ENCODE measurements at places on chromosomes 7 and 10.

DNA sequence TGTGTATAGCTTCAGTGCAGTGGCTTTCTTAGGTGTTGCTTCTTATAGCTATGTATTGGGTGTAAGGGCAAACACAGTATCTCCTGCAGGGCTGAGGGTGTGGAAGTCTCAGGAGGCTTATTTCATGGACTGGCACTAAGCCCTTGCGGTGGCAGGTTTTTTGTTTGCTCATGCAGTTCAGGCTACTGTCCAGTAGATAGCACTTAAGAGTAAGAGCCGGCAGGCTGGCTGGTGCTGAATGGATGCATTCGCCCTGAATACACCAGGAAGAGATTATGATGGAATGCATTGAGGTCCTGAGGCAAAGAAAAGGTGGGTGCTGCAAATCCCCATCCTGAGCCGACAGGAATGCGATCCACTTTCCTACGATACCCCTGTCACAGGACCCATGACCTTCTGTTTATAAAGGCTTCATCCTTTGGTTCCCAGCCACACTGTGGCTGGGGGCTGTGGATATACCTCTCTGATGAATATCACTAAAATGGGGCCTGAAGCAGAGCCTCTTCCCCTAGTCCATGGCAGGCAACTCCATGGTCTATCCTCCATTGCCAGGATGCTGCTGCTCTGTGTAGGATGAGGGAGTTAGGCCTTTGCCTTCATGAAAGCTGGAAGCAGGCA is 44.9 kb downstream of the ANXA8 start:
- peak; percentile 48 for DNase-seq

DNA sequence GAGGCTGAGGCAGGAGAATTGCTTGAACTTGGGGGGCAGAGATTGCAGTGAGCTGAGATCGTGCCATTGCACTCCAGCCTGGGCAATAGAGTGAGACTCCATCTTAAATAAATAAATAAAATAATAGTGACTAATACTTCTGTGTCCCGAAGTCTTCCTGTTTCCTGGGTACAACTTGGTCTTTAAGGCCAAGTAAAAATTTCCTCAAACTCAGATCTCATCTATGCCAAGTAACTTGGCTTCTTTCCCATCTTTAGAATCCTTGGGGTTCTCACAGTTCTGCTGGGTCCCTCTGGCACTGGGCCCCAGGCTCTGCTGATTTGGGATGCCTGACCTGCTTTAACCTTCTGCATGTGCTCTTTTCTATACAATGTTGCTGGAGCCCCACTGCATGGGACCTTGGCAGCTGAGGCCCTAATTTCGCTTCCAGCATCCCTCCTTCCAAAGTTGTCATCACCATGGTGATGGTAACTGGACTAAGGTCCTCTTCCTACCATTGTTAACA is 22.7 kb upstream of the AKR1B10 start:
- no peak for DNase-seq

GRCh38 chr7:34949361-34949760 is 87.9 kb downstream of the DPY19L1 start:
- no peak for DNase-seq

DNA sequence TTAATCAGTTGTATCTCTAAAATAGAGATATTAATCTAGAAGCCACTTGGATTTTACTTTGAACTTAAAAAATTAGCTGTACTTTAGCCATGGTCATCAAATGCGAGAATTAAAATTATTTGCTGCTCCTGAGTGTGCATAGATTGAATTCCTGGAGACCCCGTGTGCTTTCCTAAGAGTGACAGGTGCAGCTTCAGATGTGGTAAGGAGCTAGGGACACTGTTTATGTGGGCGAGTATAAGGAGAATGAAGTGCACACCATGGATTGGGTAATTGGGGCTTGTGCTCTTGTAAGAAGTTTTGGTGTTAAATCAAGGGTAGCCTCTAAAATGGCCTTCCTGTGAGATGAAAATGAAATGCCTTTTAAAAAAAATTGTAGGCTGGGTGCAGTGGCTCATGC is 9.8 kb downstream of the PLCE1 start:
- no peak for DNase-seq

DNA sequence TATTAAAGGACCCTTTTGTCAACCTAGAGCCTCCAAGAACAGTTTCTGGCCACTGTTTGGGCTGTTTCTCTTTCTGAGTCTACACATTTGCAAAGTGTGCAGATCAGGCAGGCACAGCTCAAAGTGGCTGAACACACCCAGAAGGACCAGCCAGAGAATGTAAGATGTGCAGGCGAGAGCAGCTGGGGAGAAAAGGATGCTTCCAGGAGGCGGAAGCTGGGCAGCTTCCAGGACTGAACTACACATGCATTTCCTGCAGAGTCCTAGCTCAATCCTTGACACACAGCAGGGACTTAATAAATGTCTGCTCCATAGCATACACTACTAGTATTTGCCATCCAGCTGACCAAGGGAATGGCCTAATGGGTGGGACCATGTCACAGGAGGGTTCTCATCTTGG is 70.9 kb downstream of the CTBP2 start:
- DNase-seq = no peak

DNA sequence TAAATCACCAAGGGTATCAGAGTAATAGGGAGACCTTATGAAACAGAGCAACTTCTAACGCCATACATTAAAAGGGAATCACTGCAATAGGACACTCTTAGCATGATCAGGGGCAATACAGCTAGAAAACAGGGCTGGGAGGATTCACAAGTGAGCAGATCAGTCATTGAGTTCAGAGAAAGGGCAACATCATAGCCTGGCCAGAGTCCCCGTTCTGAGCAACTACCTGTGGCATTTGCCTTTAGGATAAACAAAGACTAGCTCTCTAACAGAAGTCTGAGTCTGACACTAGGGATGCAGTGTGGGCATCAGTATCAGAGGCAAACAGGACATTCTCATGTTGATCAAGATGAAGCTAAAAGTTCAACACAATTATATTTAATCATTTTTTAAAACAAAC is 297.9 kb downstream of the DGKB start:
- no peak for DNase-seq

GRCh38 chr10:5945561-5946418 is 31.6 kb downstream of the IL15RA start:
- no peak for DNase-seq

DNA sequence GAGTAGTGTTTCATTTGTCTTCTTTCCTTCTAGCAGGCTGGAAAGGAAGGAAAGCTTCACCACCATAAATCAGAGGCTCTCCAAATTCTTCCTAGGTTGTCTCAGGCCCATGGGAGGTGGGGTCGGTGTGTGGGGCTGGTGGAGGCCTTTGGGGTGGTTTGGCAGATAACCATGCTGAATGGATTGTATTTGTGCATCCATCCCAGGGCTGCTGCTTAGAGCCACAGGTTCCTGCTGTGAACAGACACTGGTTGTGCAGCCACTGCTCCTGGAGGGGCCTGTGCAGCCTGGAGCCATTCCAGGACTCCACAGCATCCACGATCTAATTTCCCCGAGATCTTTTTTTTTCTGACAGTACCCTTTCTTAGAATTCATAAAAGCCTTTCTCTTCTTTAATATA is 741.8 kb downstream of the SUGCT start:
- no peak for DNase-seq

DNA sequence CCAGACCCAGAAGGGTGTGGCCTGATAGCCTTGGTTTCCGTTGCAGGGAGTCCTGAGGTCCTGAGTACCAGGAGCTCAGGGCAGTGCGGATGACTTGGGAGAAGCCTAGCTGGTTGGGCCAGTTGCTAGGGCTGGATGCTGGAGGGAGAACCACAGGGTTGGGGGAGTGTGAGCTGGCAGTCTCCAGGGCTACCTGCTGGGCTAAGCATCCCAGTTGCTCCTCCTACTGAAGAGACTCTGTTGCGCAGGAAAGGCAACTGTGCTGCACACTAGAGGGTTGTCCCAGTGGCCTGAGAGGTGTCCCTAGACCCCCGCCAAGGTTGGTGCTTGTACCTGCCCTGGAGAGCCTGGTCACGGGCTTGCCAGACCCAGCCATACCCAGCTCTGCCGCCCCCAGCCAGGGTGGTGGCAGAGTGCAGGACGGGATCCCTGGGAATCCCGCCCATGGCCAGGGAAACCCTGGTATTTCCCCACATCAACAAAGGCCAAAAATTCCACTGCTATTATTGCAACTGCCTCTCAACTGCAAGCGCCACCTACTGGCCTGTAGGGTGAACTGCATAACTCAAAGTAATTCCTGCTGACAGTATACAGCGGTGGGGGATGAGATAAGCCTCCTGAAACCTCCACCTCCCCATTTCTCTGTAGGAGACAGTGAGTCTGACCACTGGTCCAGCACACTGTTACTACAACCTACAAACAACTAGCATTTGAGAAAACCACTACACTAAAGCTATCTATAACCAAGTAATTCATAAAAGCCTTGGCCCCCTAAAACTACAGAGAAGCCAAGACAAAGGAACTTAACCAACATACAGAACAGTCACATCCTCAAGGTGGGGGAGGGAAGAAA is 67.6 kb upstream of the DDC start:
- peak; percentile 17 for DNase-seq

DNA sequence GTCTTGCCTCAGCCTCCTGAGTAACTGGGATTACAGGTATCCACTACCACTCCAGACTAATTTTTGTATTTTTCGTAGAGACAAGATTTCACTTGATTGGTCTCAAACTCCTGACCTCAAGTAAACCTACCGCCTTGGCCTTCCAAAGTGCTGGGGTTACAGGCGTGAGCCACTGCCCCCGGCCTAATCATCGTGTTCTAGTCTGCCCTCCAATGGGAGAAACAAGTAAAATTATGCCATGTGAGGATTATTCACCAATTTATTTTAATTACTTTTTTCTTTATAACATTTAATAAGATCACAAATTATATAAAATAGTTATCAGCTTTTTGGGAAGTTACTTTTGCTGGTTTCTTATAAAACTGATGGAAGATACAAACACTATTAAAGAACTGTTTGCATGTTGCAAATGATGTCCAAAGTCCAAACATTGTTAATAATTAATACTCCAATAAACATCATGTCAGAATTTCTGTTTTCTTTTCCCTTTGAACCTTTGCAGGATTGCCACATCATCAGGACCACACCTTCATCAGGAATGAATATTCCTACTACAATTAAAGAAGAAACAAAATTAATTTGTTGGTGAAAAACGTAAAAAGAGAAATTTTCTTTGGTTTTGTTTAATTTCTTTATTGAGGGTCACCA is 786 bp upstream of the AKR1C4 start:
- no peak for DNase-seq

- no peak for DNase-seq
Measured at GRCh38 chr10:33843379-33843778, 508.9 kb upstream of the NRP1 start.

GRCh38 chr10:103804871-103805270 is 50.5 kb downstream of the SH3PXD2A start:
- no peak for DNase-seq

DNA sequence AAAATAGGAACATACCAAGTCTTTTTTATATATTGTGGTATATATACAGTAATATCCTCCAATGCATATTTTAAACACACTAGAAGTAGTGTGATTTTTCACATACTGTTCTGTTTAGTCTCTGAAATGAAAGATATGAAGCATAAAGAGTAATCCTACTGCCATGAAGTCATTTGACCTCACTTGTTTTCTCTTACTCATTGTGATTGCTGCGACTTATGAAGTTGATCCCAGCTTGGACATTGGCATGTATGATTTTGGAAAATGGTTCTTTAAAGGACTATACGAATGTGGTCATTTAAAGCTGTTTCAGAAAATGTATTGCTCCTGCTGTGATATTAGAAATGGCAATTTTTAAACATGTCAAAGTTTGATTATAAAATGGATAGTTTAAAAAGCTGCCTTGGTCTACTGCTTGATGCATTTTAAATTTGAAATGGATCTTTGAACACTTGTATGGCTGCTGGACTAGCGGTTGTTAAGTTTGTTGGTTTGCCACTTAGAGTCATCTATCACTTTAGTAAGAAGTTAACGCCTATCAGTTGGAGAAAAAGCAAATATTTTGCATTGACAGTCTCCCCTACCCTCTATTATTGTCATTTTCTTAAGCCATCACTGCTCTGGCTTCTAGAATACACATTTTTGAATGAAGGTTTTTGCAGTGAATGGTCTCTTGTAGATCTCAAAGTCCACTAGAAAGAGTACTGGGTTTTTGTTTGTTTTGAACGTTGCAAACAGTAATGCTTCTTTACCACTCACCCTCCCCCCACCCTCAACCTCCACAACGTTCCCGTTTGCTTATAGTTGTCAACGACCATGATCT is 881 bp upstream of the PCGF5 start:
- DNase-seq = no peak

DNA sequence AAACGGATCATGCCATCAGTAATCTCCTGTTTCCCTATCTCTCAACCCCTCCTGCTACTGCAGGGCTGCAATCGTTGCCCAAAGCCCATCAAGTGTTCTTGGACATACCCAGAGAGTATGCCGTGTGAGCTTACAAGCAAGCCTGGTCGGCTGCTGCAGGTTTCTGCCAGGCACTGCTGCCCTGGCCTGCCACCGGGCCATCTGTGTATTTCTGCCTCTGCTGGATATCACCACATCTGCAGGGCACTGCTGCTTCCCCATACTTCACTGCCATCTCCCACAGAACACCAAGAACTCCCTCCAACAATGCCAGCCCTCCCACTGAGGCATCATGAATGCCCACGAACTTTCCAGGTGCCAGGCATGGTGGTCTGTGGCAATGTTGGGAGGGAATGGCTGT is 138.2 kb upstream of the SORCS3 start:
- no peak for DNase-seq

DNA sequence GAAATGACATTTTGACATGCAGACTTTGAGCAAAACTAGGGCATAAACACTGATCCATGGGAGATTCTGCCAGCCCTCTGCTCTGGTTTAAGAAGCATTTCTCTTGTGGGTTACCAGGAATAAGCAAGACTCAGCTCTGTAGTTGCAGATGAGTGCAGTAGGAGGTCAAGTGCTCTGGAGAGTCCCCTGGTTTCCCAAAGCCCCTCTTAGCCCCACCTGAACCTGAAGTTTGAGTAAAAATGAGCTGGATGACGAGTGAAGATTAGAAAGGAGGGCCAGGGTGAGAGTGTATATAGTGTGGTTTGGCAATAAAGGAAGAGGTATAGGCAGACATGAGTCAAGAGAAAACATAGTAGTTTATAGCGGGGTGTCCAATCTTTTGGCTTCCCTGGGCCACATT is 220.3 kb downstream of the ARL4A start:
- no peak for DNase-seq

DNA sequence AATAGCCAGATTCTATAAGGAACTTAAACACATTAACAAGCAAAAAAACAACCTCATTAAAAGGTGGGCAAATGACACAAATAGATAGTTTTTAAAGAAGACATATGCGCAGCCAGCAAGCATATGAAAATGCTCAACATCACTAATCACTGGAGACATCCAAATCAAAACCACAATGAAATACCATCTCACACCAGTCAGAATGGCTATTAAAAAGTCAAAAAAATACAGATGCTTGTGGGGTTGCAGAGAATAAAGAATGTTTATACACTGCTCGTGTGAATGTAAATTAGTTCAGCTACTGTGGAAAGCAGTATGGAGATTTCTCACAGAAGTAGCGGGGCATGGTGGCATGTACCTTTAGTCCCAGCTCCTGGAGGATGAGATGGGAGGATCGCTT is 164.0 kb downstream of the CHRM2 start:
- DNase-seq = no peak

DNA sequence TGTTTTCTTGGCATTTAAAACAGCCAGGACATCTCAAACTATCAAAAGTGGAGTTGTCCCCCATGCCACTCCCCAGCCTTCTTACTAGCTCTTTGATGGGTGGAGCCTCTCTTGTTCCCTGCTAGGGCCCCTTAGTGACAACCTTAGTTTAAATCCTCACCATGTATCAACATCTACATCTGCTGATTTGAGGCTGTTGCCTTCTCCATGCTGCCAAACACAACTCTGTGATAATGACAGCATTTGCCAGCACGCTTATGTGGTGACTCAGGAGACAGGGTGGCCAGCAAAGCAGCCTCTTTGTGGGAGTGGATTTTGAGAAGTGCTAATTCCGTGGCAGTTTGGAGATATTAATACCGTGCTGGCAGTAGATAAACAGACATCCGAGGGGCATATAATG is 145.4 kb downstream of the LRRC4 start:
- no peak for DNase-seq

Data from DMS153 (cell line).